ENCODE measurements at places on chromosomes 13 and 19. TPM values are rescaled to one million over a fixed set of nuclear protein-coding genes. Genes with fewer than 3 reads are reported as not detected.

GRCh38 chr13:23945612-23946011 is 48.3 kb upstream of the C1QTNF9B start:
- no peak for DNase-seq
- H3K4me1 ChIP-seq = no peaks in the 10 kb centered on the region
- H3K4me3 ChIP-seq = no peak overlapping the region
- no peaks in the 10 kb centered on the region for H3K27me3 ChIP-seq
- no peak overlapping the region for H3K27ac ChIP-seq

DNA sequence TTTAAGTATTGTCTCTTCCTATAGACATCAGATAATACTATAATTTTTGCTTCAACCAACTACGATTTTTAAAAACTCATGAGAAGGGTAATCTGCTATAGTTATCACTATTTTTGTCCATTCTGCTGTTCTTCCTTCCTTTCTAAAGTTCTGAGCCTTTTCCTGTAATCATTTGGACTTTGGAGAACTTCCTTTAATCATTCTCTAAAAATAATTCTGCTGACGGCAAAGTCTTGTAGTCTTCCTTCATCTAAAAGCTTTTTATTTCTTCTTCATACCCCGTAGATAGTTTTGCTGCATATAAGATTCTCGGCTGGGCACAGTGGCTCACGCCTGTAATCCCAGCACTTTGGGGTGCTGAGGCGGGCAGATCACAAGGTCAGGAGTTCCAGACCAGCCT is 5.1 kb upstream of the FCGBP start:
- no peaks in the 10 kb centered on the region for H3K36me3 ChIP-seq
- no peak overlapping the region for H3K27ac ChIP-seq
- no peak for DNase-seq
- H3K27me3 ChIP-seq = no peaks in the 10 kb centered on the region
- no peaks in the 10 kb centered on the region for H3K4me1 ChIP-seq
- no peak overlapping the region for H3K4me3 ChIP-seq

GRCh38 chr13:87235621-87236020 is 435.6 kb upstream of the SLITRK5 start:
- no peaks in the 10 kb centered on the region for H3K36me3 ChIP-seq
- no peak overlapping the region for H3K4me3 ChIP-seq
- no peaks in the 10 kb centered on the region for H3K4me1 ChIP-seq
- no peak overlapping the region for H3K27ac ChIP-seq
- H3K27me3 ChIP-seq = no peaks in the 10 kb centered on the region

DNA sequence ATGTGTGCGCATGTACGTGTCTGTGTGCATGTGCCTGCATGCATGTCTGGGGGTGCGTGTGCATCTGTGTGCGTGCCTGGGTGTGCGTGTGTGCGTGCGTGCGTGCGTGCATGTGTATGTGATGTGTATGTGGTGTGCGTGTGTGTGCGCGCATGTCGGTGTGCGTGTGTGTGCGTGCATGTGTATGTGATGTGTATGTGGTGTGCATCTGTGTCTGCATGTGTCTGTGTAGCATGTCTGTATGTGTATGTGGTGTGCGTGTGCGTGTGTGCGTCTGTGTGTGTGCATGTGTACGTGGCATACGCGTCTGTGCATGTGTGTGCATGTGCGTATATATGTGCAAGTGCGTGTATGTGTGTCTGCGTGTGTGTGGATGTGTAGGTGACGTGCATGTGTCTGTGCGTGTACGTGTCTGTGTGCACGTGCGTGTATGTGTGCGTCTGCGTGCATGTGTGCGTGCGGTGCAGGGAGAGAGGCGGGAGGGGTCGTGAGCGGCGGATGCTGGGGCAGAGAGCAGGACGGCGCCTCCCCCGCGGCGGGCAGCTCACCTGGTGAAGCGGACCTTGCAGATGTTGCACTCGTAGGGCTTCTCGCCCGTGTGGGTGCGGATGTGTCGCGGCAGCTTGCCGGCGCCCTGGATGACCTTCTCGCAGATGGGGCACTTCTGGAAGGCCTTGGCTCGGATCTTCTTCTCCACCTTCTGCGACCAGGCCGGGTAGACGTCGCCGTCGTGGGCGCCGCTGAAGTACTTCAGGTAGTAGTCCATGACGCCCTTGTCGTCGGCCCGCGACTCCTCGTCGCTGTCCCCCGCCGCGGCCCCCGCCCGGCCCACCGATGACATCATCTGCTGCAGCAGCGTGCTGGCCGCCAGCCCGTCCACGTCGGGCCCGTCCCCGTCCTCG is 13.0 kb downstream of the ZBTB7A start:
- no peak overlapping the region for H3K4me3 ChIP-seq
- DNase-seq = no peak
- no peaks in the 10 kb centered on the region for H3K27me3 ChIP-seq
- peaks cover 10% of the 10 kb centered on the region for H3K36me3 ChIP-seq

DNA sequence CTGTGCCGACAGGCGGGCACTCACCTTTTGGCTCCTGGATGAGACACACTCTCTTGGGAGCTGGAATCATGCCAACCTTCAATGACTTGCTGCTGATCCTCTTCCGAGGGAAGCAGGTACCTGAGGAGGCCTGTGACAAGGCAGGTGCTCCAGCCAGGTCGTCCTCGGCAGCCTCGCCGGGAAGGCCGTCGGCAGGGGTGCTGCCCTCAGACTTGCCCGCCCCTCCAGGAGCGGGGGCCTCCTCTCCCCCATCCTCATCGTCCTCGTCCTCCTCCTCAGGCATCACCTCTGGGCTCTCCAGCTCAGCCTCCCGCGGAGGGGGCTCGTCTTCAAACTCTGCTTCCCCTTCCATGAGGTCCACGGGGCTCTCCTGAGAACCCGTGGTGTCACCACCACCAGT is 29.2 kb downstream of the SUGP2 start:
- H3K4me1 ChIP-seq = no peaks in the 10 kb centered on the region
- H3K36me3 ChIP-seq = peaks cover 6% of the 10 kb centered on the region
- no peak overlapping the region for H3K27ac ChIP-seq
- no peak overlapping the region for H3K4me3 ChIP-seq

DNA sequence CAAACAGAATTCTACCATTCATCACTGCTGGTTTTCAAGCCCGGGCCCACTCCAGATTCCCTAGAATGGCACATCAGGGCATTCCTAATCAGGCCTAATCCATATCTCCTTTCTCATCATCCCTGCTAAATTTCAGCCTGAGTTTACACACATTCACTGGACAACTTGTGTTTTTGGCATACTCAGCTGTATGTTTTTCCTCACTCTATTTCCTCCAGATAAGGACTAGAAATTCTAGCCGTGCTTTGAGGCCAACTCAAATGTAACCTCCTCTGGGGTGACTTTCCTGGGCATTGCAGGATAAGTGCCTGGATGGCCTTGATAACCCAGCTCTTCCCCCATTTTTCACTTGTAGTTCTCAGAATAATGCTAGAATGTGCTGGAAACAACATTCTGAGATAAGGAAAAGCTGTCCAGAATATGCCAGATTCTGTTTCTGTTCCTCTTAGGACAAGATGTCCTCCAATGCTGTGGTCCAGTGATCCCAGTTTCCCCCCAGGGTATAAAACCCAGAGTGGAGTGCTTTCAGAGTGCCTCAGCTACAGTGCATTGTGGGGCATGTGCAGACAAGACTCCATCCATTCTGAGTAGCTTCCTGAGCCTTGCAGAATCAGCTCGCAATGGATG is 66.9 kb upstream of the CLDN10 start:
- no peak overlapping the region for H3K27ac ChIP-seq
- DNase-seq = no peak
- H3K4me1 ChIP-seq = peaks cover 3% of the 10 kb centered on the region

- H3K4me3 ChIP-seq = no peak overlapping the region
- H3K27ac ChIP-seq = no peak overlapping the region
- H3K4me1 ChIP-seq = no peaks in the 10 kb centered on the region
- H3K27me3 ChIP-seq = no peaks in the 10 kb centered on the region
- no peak for DNase-seq
- H3K36me3 ChIP-seq = no peaks in the 10 kb centered on the region
Observed at GRCh38 chr13:99389520-99390304, 82.5 kb upstream of the GPR183 start.

GRCh38 chr13:113365583-113365970 is 1.6 kb upstream of the GRTP1 start:
- no peaks in the 10 kb centered on the region for H3K27me3 ChIP-seq
- no peak overlapping the region for H3K27ac ChIP-seq
- no peak for DNase-seq
- H3K36me3 ChIP-seq = no peaks in the 10 kb centered on the region

DNA sequence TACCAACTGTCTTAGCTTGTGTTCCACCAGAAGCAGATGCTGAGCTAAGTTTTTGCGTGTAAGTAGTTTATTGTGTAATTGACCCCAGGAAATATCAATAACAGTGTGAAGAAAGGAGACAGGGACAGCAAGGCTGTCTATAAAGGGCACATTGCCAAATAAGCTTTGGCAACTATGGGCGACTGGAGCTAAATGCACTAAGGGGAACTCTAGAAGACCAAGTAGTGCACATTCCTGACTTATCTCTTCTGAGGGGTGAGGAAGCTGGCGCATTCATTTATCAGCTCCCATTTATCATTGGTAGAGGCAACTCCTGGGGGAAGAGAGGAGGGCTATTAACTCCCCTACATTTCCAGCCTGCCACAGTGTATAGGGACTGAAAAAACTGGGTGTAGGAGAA is 135.0 kb downstream of the DLEU7 start:
- no peaks in the 10 kb centered on the region for H3K4me1 ChIP-seq

DNA sequence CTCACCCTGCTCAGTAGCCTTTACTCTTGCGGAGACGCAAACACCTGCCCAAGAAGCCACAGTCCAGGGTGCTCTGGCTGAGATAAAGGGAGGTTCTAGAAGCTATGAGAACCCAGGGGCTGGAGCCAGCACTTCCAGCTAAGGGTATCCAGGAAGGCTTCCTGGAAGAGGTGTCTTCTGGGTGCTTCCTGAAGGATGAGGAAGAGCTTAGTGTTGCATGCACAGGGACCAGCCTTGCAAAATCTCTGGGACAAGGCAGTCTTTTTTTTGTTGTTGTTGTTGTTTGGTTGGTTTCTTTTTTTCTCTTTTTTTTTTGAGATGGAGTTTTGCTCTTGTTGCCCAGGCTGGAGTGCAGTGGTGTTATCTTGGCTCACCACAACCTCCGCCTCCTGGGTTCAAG is 20.6 kb downstream of the MYBPC2 start:
- H3K4me1 ChIP-seq = no peaks in the 10 kb centered on the region
- no peak for DNase-seq
- H3K27me3 ChIP-seq = no peaks in the 10 kb centered on the region
- no peaks in the 10 kb centered on the region for H3K36me3 ChIP-seq

DNA sequence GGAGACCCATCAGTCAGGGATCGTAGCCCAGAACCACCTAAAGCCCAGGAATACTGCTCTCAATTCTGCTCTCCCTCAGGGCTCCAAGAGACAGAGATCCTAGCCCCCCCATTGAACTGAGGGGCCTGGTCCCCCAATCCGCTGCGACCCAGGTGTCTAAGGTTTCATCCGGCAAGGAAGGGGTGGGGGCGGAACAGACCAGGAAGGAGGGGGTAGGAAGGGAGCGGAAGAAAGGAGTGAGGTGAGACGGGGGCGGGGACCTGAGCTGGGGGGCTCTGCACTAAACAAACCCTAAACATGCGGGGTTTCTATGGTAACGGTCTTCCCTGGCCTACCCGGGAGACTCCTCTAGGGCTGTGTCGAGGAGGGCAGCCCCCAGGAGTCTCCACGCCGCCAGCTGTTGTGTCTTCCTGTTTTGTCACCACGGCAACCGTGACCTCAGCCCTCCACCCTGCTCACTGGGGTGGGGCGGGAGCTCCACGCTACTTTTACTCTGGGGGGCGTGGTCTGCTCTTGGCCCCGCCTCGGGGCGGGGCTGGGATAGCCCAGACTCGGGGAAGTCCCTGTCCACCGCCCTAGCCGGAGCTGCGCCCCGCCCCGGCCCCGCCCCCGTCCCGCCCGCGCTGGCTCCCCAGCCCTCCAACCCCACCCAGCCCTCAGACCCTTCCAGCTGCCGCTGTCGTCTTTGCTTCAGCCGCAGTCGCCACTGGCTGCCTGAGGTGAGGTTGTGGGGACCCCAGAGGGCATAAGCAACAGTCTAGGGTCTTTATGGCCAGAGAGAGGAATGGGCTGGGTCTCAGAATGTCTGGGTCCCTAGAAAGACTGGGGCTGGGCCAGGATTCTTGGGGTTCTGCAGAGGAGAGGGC is at the start of gene MYADM:
TSS of gene MYADM (plus strand) at position 659 of the 866 bp plus-strand sequence. CDS start 5,647 bp downstream, outside the sequence.
- H3K27ac ChIP-seq = peak within 1 kb of the TSS; percentile 94
- H3K36me3 ChIP-seq = no peaks in the 10 kb centered on the region
- H3K27me3 ChIP-seq = no peaks in the 10 kb centered on the region
- H3K4me1 ChIP-seq = no peaks in the 10 kb centered on the region
- peak within 1 kb of the TSS; percentile 99 for H3K4me3 ChIP-seq

Gene GJB2
- total RNA-seq = 3.3 TPM

Gene LENG9
- 5.4 TPM for total RNA-seq

Gene ZNF625
- 5.1 TPM for total RNA-seq

Gene HCN2
- total RNA-seq = 0.30 TPM

Gene GJA3
- 0.42 TPM for total RNA-seq

Gene PSG7
- total RNA-seq = not detected

Gene ZNF491
- 4.8 TPM for total RNA-seq

All from aorta (tissue), 5 donors.